ENCODE measurements at places on chromosomes 12 and 14.

GRCh38 chr12:7113389-7113871 is 4.4 kb upstream of the C1RL start:
- no peak for DNase-seq

- no peak for DNase-seq
These were observed 48.6 kb upstream of the PRMT8 start for GRCh38 chr12:3442397-3442796.

GRCh38 chr14:105468621-105469241 is 5.9 kb upstream of the CRIP2 start:
- DNase-seq = no peak

DNA sequence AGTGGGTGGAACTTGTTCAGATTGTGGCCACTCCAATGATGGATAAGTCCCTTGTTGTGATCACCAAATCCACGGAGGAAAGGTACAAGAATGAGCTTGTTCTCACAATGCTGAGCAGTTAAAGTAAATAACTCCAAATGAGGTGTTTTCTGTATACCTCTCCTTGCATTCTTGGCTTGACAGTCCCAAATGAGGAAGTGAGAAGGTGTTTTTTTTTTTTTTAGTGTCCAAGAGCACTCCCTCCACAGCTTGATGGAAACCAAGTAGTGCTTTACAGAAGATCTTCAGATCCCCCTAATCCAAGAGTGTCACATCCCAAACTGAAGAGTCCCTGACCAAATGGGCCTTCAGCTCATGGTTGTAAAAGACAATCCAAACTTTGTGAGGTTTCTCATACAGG is 153.6 kb downstream of the ATP23 start:
- no peak for DNase-seq

GRCh38 chr14:50979941-50980850 is 35.9 kb upstream of the PYGL start:
- DNase-seq = no peak

GRCh38 chr12:90274407-90274806 is 565.8 kb upstream of the ATP2B1 start:
- DNase-seq = no peak

- DNase-seq = no peak
These were observed 67.2 kb downstream of the TSPAN11 start for GRCh38 chr12:30993766-30994165.
